ENCODE measurements at places on chromosomes 3 and 15. TPM values are rescaled to one million over a fixed set of nuclear protein-coding genes. Genes with fewer than 3 reads are reported as not detected.

- DNase-seq, result no peak
Measured at GRCh38 chr3:47428662-47429061, 47.1 kb downstream of the SCAP start.

DNA sequence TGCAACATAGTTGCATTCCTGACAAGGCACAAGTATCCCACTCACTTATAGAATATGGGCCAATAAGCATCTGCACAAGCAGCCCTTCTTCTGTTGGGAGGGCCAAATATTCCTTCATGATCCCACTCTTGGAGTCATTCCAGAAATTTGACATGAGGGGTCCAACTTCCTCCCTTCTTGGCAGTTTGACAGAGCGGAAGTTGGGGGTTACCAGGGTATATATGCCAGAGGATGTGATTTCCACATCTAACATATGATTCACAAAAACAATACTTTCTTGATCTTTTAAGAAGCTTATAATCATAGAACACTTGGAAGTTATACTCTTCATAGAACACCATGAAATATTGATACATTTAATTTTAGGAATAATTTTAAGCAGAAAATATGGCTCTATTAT is 100.9 kb upstream of the CRBN start:
- no peak for DNase-seq

GRCh38 chr15:76309601-76310330 is 1.5 kb downstream of the ETFA start:
- no peak for DNase-seq

The RUBCN gene
- total RNA-seq, result 32.6 TPM

Data from mammary epithelial cell (primary cell).